ENCODE measurements at places on chromosomes 3 and 15.

DNA sequence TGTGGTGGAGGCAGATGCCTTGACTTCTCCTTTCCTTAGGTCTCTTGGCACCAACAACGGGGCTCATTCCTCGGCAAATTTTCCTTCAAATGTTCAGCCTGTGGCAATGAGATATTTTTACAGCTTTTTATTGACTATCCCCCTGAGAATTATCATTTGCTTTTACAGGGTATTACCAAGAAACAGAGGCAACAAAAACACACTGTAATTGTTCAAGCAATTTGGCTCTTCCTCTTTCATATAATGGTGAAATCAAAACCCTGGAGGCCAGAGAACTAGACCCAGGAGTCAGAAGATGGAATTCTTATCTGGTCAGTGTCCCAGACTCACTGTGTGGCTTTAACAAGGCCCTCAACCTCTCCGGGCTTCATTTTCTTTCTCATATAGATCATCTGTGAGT is 40.1 kb downstream of the TRIM42 start:
- no peak for DNase-seq

- DNase-seq: no peak
These were observed 62.8 kb downstream of the SEMA5B start for GRCh38 chr3:122964811-122965210.

GRCh38 chr15:53251523-53251922 is 461.4 kb upstream of the ONECUT1 start:
- no peak for DNase-seq

- DNase-seq: no peak
These were observed 43.4 kb downstream of the RETNLB start for GRCh38 chr3:108713816-108714215.

DNA sequence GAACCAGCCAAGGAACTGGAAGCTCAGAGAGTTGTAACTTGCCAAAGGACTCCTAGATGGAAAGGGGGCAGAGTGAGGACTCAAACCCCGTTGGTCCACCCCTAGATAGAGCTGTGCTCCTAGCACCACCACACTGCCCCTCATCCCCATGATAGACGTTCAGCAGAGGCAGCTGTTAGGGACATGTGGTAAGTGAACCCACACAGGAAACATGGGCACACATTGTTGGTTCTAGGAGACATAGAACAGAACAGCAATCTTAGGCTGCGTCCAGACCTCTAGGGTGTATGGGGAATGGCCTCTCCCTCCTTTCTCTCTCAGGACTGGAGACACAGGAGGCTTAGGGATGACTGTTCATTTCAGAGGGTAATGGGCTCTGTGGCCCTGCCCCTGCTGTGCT is 102.7 kb downstream of the ANP32A start:
- DNase-seq: no peak

- DNase-seq: no peak
These were observed 5.2 kb downstream of the HYAL2 start for GRCh38 chr3:50317300-50317699.

GRCh38 chr15:42385980-42386700 is 26.8 kb downstream of the CAPN3 start:
- DNase-seq: no peak

- DNase-seq: no peak
These were observed 611.2 kb upstream of the CFAP20DC start for GRCh38 chr3:59660852-59661625.

Data from CD4-positive, alpha-beta T cell treated with Interferon gamma for 1 hour (primary cell).